Lower leg skin (tissue), 4 donors: ENCODE measurements at places on chromosomes 1 and 21.
A peak's percentile ranks its signal among the peaks of the same experiment; 100 is the strongest.

- no peak for DNase-seq
Measured at GRCh38 chr1:97145321-97145956, 423.9 kb downstream of the PTBP2 start.

- no peak for DNase-seq
Measured at GRCh38 chr1:36576551-36577110, 93.9 kb upstream of the CSF3R start.

DNA sequence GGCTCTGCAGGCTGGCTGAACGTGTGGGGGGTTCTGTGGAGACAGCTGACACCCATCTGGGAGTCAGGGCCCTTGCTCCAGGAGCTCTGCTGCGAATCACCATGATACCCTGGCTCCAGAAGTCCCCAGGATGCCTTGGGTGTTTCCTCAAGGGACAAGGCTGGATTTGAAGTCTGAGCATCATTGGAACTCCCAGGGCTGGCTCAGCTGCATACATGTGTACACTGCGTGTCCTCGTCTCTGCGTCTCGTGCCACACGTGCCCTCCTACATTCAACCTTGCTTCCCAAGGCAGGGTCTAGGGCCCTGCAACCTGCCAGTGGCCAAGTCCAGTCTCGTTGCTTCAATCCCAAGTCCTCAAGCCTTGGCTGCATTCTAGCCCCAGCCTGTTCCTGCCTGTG is 11.7 kb downstream of the CSF1 start:
- no peak for DNase-seq

DNA sequence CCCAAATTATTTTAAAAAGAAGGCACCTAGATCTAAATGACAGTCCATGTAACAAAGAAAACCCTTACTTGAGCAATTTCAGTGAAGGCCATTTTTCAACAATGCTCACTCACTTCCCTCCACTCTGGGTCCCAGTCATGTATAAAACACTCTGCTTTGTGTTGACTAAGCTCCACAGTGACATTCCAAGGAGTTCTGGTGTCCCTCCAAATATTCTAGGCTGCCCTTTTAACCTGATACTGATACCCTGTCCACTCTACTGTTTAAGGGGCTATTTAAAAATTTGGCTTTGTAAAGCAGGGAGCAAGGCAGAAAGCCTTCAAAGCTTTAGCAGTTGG is 73.6 kb downstream of the GNG12 start:
- DNase-seq, result no peak

DNA sequence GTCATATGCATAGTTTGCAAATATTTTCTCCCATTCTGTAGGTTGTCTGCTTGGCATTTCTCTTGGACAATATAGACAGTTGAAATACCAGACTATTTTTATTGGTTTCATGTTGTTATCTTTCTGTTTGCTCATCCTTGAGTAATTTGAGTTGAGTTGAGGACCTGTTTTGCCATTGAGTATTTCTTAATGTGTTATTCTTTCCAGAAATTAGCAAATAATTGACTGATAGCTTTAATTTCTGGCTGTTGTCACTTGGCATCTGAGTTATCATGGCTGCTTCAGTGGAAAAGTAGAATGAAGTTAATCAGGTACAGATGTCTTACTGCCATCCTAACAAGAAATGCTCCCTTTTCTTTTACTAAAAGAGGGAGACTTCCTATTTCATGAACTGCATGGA is 264.8 kb upstream of the DUSP10 start:
- no peak for DNase-seq

DNA sequence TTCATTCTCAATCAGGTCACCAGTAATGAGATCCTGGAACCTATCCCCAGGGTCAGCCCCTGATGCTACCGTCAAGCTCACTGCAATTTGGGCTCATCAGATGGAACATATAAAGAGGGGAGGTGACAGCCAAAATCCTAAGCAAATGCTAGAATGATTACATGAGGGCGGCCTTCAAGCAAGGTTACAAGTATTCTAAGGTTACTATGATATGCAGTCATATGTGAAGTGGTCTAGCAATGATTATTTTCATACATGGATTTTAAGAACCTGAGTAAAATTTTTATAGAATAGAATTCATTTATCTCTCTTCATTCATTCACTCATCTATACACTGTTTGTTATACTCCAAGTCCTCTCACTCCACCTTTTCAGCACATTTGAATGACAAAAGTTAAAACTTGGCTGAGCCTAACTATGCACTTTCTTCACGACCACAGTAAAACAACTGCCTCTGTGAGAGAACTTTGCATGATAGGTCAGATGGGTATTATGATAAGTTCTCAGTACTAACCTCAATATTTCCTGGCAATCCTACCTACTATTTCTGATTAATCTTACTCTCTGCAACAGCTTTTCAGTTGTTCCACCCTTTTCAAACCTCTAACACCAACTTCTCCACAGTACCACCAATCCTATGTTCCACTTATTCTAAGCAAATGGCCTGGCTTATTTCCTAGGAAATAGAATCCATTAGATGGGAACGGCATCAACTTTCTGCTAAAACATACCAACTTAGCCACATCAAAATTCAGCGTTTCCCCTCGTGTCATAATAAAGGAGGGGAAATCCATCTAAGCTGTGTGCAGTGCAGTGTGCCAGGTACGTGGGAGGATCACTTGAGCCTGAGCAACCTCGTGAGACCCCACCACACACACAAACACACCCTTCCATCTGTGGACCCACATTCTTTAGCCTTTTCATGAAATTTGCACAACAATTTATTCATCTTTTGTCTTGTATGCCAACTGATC is 32.0 kb downstream of the LHX9 start:
- DNase-seq, result no peak

DNA sequence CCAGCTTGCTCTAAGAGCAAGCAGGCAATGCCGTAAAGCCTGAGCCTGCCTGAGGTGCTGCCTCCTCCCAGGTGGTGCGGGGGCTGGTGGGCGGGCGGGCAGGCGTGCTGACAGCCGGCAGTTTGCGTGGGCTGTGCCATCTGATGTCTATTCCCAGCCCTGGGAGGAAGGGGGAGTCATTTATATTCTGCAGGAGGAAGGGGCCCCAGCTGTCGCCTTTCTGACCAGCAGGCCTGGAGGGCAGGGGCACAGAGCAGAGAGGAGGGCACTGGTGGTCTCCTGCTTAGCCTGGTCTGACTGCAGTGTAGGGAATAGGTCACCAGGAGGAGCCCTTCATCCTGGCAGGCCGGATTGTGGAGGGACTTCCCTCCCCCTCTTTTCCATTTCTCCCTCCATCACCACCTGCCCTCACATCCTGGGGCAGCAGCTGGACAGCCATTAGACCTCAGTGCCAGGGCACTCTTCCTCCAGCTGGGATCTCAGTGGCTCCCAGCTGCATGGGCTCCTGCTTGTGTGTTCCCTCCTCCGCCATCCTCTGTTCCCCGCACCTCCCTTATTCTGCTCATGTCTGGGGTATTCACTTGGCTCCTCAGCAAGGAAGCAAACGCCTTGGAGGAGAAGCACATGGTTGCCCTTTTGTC is 4.4 kb downstream of the CYB561D1 start:
- DNase-seq, result no peak

DNA sequence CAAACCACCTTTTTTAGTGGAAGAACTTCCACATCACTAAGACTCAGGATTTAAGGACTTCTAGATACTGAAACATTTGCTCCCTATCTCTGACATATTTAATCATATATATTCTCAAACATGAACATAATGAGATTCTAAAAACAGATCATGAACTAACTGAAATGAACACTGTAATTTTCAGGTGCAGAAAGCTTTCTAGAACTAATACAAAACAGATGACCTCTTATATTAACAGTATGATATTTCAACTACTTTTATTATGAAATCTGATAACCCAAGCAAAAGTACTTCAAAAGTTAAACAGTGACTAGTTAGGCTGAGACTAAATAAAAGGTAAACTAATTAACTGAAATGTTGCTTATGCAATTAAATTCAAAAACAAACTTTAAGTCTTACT is 157.5 kb downstream of the COP1 start:
- DNase-seq, result no peak

- DNase-seq, result no peak
Measured at GRCh38 chr1:118896416-118896815, 91.7 kb downstream of the TBX15 start.

GRCh38 chr1:208410409-208410808 is 166.2 kb upstream of the PLXNA2 start:
- no peak for DNase-seq

- no peak for DNase-seq
Measured at GRCh38 chr1:197343663-197344273, 75.7 kb downstream of the CRB1 start.

DNA sequence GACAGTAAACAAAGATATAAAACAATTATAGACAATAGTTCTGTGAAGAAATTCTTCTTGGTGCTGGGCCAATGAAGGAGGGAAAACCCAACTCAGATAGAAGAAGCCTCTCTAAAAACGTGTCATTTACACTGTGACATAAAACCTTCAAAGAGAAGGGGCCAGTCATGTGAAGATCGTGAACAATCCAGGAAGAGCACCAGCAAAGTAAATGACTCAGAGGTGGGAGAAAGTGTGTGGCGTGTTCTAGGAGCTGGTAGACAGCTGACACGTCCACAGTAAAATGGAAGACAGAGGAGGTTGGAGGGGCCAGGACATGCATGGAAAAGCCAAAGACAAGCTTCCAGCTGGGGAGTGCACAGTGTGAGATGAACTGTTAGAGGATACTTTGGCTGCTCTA is 143.6 kb downstream of the VAV3 start:
- DNase-seq, result no peak

- DNase-seq, result no peak
Measured at GRCh38 chr1:51341876-51342496, 11.6 kb upstream of the TTC39A start.

DNA sequence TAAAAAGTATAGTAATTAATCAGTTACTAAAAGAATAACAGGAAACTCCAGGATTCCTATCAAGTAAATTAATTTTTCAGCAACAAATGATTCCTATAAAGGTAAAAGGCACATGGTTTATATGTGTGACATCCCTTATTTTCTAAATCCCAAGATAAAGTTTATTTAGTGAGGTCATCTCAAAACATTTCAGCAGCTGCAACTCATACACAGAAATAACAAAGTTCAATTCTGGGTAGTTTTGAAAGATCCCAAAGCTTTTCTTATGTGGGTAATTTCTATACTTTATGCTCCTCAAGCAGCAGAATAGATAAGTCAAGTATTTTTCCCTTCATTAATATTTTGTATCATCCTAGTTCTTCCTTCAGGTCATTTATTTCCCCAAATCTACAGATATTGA is 117.7 kb downstream of the EIF4G3 start:
- no peak for DNase-seq

- DNase-seq, result no peak
Measured at GRCh38 chr1:3431266-3431665, 23.2 kb upstream of the ARHGEF16 start.

GRCh38 chr1:12358499-12358898 is 128.7 kb downstream of the VPS13D start:
- no peak for DNase-seq

DNA sequence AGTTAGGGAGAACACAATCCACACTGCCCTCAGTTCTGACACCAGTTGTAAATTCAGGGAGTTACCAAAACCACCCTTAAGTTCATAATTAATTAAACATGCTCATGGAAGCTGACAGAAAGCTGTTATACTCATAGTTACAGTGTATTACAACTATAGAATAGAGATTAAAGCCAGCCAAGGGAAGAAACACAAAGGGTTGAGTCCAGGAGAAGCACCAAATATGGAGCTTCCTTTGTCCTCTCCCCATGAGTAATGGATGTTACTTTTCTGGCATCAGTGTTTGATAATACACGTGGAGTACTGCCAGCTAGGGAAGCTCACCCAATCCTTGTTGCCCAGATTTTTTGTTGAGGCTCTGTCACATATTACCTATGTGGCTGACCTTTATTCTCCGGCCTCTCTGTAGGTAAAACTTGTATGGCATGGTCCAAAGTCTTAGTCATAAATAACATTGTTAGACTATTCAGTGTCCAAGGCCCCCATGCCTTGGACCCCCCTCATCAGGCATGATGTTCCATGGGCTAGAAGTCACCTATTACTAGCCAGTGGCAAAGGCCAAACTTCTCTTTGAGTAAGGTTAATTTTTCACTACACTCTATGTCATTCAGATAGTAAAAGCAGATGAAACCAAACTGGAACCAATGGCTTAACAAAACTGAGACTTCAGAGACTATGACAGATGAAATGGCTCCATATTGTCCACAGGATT is 175.7 kb downstream of the GPR52 start:
- no peak for DNase-seq

DNA sequence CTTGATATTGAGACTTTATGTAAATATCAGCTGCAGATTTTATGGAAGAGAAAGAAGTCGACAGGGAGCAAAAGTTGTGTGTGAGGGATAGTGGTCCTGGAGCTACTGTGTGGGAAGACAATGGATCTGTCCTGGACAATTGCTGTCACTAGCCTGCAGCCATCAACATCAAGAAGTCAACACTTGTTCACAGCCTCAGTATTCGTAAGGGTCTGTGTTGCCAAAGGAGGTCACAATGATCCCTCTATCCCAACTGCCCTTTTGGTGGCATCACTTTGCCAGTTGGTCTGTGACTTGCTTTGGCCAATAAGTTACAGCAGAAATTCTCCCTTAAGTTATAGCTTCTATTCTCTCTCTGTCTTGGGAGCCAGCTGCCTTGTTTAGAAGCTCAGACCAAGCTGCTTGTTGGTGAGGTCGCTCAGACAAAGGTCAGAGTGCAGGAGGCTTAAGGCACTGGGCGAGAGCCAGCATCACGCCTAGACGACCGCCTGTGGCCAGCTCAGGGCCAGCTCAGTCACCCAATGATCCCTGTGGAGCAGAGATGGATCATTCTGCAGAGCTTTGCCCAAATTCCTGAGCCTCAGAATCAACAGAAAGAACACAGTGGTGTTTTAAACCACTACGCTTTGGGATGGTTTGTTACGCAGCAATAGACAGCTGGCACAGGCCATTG is 134.9 kb downstream of the RHOU start:
- DNase-seq, result no peak

GRCh38 chr1:222784371-222784770 is 30.5 kb upstream of the DISP1 start:
- no peak for DNase-seq

DNA sequence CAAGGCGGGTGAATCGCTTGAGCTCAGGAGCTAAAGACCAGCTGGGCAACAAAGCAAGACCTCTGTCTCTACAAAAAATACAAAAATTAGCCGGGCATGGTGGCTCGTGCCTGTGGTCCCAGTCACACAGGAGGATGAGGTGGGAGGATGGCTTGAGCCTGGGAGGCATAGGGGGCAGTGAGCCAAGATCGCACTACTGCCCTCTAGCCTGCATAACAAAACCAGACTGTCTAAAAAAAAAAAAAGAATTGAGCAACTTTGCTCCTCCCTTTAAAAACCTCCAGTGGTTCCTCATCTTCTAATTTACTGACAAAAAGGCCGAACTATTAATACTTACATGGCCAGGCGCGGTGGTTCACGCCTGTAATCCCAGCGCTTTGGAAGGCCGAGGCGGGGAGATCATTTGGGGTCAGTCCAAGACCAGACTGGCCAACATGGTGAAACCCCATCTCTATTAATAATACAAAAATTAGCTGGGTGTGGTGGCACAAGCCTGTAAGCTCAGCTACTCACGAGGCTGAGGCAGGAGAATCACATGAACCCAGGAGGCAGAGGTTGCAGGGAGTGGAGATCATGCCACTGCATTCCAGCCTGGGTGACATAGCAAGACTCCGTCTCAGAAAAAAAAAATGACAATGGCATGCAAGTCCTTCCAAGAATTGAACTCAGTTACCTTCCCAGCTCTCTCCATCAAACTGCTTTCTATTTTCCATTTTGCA is 4.4 kb downstream of the ACBD3 start:
- peak; percentile 43 for DNase-seq
